NCI-H2171 (cell line): ENCODE measurements at places on chromosomes 5 and 9.

- no peak for DNase-seq
Measured at GRCh38 chr5:162283609-162284008, 216.0 kb downstream of the GABRG2 start.

DNA sequence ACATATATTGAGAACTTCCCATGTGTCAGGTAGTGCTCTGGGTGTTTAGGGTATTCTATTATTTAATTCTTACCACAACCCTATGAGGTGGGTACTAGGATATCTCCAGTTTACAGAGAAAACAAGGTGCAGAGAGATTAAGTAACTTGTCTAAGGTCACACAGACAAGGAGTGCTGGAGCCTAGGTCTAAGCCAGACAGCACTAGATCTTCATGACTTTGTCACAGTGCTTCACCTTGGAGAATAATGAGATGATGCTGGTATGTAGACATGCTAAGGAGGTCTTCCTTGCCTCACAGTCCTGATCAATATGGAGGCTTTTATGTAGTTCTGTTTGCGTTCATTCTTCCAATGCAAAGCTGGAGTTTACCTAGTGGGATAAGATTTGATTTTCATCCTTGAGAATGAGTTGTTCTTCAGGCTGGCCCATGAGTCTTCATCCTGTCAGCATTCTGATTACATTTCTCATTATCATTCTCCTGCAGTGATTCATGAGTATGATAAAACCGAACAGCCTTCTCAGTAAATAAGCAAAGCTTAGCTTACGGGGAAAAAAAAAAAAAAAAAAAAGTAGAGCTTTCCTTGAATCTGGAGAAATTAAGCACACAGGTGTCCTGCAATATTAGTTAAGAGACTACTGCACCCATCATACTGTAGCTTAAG lies 176.3 kb downstream of the C9orf152 start:
- no peak for DNase-seq

DNA sequence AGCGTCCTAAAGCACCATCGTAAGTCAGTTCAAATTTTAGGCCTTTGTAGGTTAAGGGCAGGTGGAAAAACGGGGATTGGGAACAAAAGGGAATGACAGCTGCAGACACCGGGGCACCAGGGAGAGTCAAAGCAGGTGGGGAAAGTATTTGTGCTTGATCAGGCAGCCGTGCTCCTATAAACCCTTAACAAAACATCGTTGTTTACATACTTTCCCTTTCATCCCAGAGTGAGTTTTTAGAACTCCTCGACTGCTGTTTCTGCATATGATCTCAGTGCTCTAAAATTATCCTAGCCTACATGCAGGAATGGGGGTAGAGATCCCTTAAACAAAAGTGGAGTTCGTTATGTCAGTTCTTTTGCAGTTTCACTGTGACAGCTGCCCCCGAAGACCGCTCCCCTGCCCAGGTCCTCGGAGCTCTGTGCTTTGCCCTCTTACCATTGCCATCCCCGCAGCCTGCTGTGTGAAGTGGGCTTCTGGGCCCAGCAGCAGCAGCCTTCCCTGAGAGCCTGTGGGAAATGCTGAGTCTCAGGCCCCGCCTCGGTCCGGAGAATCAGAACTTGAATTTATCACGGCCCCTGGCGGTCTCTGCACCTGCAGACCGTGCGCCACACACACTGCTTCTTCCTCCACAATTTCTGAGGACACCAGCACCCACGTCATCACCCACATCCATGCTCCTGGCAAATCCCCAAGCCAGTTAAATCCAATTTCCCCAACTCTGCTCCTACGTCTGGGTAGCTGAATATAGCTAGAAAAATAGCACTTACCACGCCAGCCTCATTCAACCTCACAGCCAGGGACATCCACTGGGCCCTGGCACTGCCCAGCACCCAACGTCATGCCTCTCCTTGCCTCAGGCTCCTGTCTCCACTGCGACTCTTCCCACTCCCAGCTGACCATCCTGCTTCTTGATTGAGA lies 86.8 kb downstream of the NSUN2 start:
- DNase-seq: no peak

DNA sequence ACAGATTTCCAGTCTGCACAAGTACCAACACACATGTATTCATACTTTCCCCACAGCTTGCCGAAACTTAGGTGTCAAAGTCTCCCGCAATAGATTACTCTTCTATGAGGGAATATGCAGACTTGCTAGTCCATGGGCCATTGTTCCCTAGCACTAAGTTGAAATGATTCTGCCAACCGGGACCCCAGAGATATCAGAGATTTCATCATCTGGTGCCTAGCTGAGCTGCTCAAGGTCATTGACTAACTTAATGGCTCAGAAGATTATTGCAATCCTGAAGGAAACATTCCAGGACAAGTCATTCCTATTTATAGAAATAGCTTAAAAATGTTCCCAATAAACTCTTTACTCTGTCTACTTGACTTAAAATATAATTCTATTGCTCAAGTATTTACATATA lies 202.6 kb downstream of the PIK3R1 start:
- DNase-seq: no peak
